Renal cortex interstitium (tissue), 15 donors: ENCODE measurements at places on chromosomes 2 and 18. TPM values are rescaled to one million over a fixed set of nuclear protein-coding genes. Genes with fewer than 3 reads are reported as not detected.

GRCh38 chr2:212052412-212053159 is 486.0 kb downstream of the ERBB4 start:
- no peak for DNase-seq

DNA sequence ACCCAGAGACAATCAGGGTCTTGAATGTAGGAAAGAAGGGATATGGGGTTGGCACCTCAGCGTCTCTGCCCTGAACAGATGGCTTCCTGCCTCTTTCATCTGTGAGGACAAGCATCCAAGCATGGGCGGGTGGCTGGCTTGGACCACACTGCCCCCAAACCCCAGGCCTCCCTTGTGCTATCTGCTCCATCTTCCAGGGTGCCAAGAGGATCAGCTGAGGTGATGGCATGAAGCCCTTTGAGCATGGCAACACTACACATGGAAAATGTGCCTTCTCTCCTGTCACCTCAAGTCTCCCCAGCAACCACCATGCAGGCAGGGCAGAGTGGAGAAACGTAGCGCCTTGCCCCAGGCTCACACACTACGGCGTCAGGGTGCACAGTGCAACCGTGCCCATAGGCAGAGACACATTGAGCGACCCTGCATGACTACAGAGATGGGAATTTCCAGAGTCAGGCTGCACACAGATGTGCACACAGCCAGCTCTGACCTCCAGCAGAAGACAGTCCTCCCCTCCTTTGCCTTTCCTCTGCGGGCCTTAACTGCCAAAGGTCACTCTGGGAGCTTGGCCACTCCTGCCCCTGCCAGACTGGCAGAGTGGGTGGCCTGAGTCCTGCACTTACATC is 1.5 kb downstream of the KCNIP3 start:
- no peak for DNase-seq

GRCh38 chr18:43271593-43272432 is 5.5 kb downstream of the SYT4 start:
- peak; percentile 5 for DNase-seq

DNA sequence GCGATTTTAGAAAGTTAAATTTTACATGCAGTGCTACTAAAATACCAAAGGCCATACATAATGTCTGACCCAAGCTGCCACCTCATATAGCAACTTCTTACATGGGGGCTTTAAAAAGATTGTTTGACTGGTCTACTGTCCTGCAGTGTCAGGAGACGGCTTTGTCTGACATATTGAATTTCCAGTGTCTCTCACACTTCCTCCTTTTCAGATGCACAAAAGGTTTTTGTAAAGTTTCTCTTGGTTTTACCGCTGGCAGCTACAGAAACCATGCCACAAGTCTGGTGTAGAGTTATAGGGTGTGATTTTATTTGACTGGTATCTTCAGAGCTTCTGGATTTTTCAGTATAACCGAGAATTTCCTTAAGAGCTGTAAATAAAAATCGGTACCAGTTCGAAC is 1.1 kb upstream of the ASAP2 start:
- DNase-seq: no peak

DNA sequence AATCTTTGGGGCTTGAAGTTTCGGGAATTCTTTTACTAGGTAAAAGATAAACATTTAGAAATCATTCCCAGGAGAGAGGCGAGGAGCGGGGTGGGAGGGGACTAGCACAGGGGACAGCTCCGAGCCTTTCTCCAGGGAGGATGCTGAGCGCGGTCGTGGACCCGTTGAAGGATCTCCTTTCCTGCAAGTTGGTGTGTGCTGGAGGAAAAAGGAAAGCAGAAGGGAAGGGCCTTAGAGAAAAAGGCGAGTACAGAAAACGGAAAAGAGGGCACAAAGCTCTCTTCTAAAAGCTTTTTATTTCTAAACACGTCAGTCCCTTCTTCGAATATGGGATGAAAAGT is 640 bp downstream of the SLC39A6 start:
- DNase-seq: no peak

- DNase-seq: no peak
Measured at GRCh38 chr2:197446844-197447243, 6.5 kb upstream of the COQ10B start.

GRCh38 chr2:67773851-67774250 is 289.0 kb downstream of the C1D start:
- no peak for DNase-seq

LOXHD1 gene
- 0.53 TPM for polyA plus RNA-seq

BMP10 gene
- not detected for polyA plus RNA-seq

PARD6G gene
- 31.6 TPM for polyA plus RNA-seq

CABLES1 gene
- 25.2 TPM for polyA plus RNA-seq

MOGAT1 gene
- not detected for polyA plus RNA-seq
